ENCODE measurements at places on chromosomes 2 and 18. TPM values are rescaled to one million over a fixed set of nuclear protein-coding genes. Genes with fewer than 3 reads are reported as not detected.

Gene ABCB11
- under 0.01 TPM for total RNA-seq

Gene AFF3
- not detected for total RNA-seq

Gene SCG2
- total RNA-seq = 0.05 TPM

Gene CD226
- 1.0 TPM for total RNA-seq

Gene CNTNAP5
- not detected for total RNA-seq

Gene C1D
- 20.8 TPM for total RNA-seq

Gene PLB1
- total RNA-seq = 0.05 TPM

Gene MTCL1
- total RNA-seq = 11.7 TPM

Gene ZSWIM2
- total RNA-seq = not detected

Gene EML6
- 0.17 TPM for total RNA-seq

- DNase-seq = no peak
Observed at GRCh38 chr2:29751390-29751789, 170.0 kb downstream of the ALK start.

- no peak for DNase-seq
Observed at GRCh38 chr2:102053096-102053495, 61.3 kb downstream of the IL1R2 start.

DNA sequence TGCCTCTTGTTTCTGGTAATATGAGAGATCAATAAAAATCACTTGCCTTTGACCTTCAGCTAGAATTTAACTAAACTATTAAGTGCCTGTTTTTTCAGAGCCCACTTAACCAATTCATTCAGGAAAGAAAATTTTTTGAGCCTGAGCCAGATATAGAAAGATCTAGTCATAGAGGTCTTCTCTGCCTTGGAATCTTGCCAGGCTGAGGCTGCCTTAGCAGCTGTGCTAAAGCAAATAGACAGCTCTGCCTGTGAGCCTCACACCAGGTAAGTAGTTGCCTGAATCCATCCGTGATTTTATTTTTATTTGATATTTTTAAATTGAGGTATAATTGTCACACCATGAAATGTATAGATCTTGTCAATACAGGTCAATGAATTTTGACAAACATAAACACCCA is 27.4 kb downstream of the EVX2 start:
- no peak for DNase-seq

DNA sequence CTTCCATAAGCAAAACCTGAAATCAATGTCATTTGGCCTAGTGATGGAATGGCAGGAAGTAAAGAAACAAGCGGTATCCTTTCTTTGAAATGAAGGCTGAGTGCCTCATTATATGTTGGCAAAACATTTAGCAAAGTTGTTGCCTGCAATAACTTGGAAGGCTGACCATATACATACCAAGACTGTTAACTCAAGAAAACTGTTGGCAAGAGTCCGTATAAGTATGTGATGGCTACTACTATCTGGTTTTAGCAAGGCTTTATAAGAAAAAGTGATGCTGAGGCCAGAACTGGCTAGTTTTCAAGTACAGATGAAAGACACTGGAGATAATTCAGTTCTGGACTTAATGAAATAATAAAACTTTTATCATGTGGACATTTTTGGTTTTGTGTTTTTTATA is 356.2 kb downstream of the ZNF521 start:
- no peak for DNase-seq

DNA sequence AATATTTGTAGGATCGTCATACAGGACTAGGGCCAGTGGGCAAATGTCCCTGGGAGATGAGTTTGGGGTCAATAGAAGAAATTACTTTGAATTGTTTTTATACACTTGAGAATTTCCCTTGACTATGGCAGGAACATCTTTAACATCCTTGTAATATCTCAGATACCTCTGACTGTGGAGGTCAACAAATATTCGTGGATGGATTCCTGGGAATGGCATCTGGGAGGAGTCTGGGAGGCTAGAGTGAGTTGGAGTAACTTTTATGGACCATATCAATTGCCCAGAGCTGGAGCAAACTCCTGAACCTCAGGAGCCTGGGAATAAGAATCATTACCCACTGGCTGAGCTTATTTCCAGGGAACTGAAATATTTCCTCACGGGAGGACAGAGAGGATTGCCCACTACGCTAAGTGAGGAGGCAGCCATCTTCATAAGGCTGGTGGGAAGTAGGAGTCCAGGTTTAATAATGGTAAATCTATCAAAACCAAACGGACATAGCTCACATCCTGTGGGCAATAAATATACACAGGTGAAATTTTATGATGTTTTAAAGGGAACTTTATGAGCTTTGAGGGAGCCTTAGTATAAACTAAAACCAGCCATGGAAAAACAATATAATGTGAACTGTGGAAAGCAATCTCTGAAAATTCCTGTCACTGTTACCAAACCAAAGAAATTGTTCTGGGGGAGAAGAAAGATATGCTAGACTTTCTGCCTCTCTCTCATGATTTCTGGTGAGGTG is 44.4 kb upstream of the LCLAT1 start:
- DNase-seq = no peak

- no peak for DNase-seq
Observed at GRCh38 chr2:70796262-70796661, 5.8 kb upstream of the FIGLA start.

GRCh38 chr2:133054297-133054696 is 384.3 kb upstream of the LYPD1 start:
- DNase-seq = no peak

DNA sequence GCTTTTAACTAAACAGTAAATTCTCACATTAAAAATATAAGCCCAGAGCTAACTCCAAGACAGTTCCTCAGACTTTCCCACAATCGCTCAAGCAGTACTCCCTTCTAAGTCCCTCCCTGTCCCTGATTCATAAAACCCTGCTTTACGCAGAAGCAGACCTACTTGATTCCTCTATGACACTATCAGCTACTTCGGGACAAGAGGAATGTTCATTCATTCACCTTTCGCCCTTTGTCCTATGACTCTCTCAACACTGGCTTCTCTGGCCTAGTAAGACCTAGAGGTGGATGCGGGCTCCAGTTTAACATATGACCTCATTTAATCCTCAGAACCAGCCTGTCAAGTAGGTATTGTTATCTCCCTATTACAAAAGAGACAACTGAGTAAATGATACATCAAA is 10.2 kb downstream of the LPIN2 start:
- no peak for DNase-seq

DNA sequence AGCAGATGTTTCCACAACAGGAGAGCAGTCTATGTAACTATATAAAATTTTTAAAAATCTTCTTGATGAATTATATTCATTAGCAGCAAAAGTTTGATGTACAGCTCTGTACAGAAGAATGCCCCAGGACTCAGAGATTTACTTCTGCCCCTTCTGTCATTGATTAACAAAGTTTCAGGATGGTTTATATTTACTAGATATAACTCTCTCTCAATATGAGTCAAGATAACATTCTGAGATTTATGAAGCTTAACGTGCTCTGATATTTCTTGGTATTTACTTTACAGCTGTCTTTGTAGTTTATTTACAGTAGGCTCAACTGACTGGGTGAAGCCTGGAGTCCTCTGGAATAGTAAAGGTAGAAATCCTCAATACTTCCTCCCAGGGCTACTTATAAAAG is 93.6 kb upstream of the HNMT start:
- DNase-seq = no peak

DNA sequence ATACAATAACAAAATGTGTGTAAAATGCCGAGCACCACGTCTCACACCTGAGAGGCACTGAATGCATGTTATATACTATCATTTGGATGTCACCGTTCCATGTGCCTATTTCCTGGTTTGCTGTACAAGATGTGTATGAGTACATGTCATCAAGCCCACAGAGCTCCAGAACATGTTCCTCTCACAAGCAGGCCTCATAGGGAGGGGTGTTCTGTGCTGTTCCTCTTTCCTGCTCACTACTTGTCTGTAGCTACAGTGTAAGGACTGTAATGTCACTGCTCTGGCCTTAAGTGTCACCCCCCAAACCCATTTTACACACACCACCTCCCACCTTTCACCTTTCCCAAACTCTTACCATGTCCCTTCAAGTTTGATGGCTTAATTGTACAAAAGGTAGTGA is 1.8 kb downstream of the AFF3 start:
- DNase-seq = no peak

- no peak for DNase-seq
Observed at GRCh38 chr2:194343167-194343566, 1313.9 kb upstream of the SLC39A10 start.

DNA sequence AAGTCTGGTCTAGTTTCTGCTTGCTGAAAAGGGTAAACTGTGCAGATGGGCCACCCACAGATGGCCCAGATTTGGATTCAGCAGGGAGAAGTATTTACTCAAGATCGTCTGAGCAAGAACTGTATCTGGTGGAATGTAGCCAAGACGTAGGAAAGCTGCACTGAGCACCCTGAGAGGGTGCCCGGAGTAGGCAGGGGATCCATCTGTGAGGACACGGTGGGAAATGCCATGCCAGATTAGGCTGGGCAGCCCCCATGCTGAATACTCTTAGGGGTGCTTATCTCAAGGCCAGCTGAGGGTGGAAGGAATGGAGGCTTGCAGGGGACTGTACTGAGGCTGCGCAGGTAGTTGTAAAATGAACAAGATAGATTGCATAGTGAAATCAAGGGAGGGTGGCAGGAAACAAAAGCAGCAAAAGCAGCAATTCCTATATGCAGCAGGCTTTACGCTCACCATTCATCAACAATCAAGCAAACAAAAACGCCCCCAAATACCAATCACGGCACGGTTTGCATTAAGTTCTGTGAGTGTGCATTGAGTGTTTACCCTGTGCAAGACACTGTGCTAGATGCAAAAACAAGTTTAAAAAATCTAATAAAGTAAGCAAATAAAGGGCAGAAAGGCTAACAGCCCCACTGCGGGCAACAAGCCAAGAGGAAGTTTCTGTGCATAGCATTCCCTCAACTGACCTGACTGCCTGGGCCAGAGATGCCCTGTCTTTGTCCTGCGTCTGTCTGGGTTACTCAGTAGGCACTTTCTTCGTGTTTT is 32.2 kb upstream of the LPIN2 start:
- DNase-seq = peak; percentile 62

Data from dermis blood vessel endothelial cell (primary cell).